Breast epithelium (tissue), 4 donors: ENCODE measurements at places on chromosomes 12 and 14. TPM values are rescaled to one million over a fixed set of nuclear protein-coding genes. Genes with fewer than 3 reads are reported as not detected.
A peak's percentile ranks its signal among the peaks of the same experiment; 100 is the strongest.

Gene CEBPE
- total RNA-seq: not detected

Gene FAM186B
- total RNA-seq: 0.96 TPM

DNA sequence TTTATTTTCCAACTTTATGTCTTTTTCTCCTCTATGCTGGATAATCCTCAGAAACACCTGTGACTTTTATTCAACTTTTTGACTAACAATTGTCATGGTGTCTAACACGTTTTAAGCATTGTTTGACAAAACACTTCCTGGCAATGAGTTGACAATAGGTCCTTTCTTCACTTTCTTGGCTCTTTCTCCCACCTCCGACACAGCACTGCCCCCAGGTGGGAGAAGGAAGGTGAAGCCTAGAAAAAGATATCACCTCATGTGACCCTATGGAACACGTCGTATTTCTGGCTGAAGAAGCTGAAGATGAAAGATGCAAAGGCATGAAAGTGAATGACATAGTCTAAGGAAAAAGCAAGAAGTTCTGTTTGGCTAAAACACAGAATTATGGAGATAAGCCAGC lies 430.0 kb downstream of the ETNK1 start:
- no peaks in the 10 kb centered on the region for H3K4me1 ChIP-seq
- no peak overlapping the region for H3K27ac ChIP-seq
- no peaks in the 10 kb centered on the region for H3K27me3 ChIP-seq
- H3K4me3 ChIP-seq: no peak overlapping the region
- DNase-seq: no peak

Gene GNG2
- total RNA-seq: 12.1 TPM

Gene TEAD4
- total RNA-seq: 2.4 TPM

Gene RPGRIP1
- 0.48 TPM for total RNA-seq

Gene RFX4
- 0.64 TPM for total RNA-seq

DNA sequence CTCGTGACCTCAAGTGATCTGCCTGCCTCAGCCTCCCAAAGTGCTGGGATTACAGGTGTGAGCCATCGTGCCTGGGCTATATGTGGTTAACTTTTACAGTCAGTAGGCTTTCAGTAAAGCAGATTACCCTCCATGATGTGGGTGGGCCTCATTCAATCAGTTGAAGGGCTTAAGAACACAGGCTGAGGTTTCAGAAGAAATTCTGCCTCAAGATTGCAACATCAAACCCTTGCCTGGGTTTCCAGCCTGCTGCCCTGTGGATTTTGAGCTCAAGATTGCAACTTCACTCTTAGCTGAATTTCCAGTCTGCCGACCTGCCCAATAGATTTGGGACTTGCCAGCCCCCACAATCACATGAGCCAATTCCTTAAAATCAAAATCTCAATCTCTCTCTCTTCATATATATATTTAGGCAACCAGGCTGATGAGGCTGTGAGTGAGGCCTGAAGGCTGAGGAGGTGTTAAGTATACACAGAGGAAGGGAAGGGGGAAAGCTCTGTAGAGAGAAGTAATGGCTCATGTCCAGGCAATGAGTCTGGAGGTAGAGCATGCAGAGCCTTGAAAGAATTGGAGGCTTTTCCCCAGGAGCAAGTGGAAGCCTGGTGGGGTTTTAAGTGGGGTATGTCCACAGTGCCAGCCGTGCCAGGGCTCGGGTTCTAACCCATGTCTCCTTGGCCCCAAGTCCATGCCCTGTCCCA lies 33.3 kb upstream of the ACTN1 start:
- no peak overlapping the region for H3K27ac ChIP-seq
- no peaks in the 10 kb centered on the region for H3K4me1 ChIP-seq
- H3K4me3 ChIP-seq: no peak overlapping the region
- DNase-seq: no peak
- no peaks in the 10 kb centered on the region for H3K27me3 ChIP-seq

GRCh38 chr12:95959107-95959506 lies 16.0 kb downstream of the AMDHD1 start:
- no peak overlapping the region for H3K27ac ChIP-seq
- DNase-seq: no peak
- H3K36me3 ChIP-seq: no peaks in the 10 kb centered on the region

Gene TTC6
- total RNA-seq: not detected

GRCh38 chr12:74915718-74916117 lies 293.9 kb downstream of the KCNC2 start:
- H3K27ac ChIP-seq: no peak overlapping the region
- no peak overlapping the region for H3K4me3 ChIP-seq
- no peaks in the 10 kb centered on the region for H3K36me3 ChIP-seq
- DNase-seq: no peak
- no peaks in the 10 kb centered on the region for H3K27me3 ChIP-seq

DNA sequence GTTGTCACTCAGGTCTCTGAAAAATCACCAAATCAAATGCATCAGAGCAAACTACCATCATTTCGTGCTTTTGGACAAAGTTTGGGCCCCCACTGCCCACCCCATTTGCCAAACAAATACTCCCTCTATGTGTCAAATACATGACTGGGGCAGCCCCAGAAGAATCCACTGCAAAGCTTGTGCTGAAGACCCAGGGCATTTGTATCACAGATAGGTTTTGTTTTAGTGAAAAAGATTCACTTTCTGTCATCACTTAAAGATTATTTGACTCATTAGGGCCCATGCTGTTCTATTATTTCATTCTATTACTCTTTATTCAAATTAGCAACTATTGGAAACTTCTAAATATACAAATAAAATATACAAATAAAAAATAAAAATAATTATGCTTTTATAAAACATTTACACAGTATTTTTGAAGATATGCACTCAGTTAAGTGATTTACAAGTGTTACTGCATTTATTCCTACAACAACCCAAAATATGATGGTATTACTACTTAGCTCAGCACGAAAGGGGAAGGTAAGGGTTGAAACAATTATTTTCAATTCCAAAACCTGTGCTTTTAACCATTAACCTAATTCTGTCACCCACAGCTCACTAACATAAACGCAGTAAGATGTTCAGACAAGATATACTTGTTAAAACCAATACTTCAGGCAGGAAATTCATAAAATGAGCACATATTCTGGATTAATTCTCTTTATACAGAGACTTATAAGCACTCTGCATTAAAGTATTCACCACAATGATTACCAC lies 36.5 kb downstream of the LRIG3 start:
- H3K4me1 ChIP-seq: no peaks in the 10 kb centered on the region
- no peak overlapping the region for H3K4me3 ChIP-seq
- no peaks in the 10 kb centered on the region for H3K27me3 ChIP-seq
- no peak overlapping the region for H3K27ac ChIP-seq
- H3K36me3 ChIP-seq: peaks cover 4% of the 10 kb centered on the region

Gene TMEM253
- 0.44 TPM for total RNA-seq

Gene TAS2R46
- 3.2 TPM for total RNA-seq

Gene FBXL14
- total RNA-seq: 8.2 TPM

- DNase-seq: no peak
- no peak overlapping the region for H3K27ac ChIP-seq
- no peaks in the 10 kb centered on the region for H3K36me3 ChIP-seq
- H3K4me3 ChIP-seq: no peak overlapping the region
These were observed 25.0 kb downstream of the GCH1 start for GRCh38 chr14:54877703-54878021.

Gene AICDA
- not detected for total RNA-seq

Gene CLEC4E
- 15.5 TPM for total RNA-seq

Gene PSEN1
- total RNA-seq: 63.2 TPM

Gene ZNF10
- total RNA-seq: 12.8 TPM

- H3K27ac ChIP-seq: no peak overlapping the region
- H3K4me3 ChIP-seq: no peak overlapping the region
- no peaks in the 10 kb centered on the region for H3K36me3 ChIP-seq
- H3K4me1 ChIP-seq: no peaks in the 10 kb centered on the region
These were observed 4.8 kb downstream of the SLC8A3 start for GRCh38 chr14:70183991-70184390.

DNA sequence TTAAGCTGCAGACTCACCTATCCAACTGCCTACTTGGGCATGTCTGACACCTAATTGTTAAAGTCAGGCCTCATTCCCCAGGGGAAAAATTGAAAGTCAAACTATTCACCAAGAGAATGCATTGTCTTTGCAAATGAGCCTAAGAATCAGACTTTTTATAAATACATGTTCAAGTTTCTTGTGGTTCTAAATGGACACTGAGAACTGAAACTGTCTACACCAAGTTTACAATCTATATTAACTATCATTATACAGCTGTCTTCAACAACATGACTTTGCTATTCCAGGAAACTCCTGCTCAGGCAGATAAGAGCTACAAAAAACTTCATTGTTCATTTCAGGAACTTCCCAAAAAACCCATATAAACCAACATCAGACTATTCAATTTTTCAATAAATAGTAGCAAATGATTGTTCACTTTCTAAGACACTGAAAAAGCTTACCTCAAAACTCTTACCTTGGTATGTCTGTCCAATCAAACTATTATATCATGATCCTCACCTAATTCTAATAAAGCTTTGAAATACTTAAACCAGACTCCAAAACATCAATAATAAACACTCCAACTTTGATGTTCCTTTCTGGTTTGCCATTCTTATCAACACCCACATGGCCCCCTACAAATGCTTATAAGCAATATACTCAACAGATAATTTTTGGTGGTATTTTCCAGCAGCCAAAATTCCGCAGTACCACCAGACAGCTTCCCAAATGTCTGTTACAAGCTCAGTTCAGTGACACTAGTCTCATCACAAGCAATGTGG lies 24.2 kb downstream of the CDK17 start:
- H3K36me3 ChIP-seq: no peaks in the 10 kb centered on the region
- no peak overlapping the region for H3K27ac ChIP-seq
- H3K4me3 ChIP-seq: no peak overlapping the region
- peaks cover 7% of the 10 kb centered on the region for H3K4me1 ChIP-seq
- DNase-seq: no peak

Gene FOXG1
- total RNA-seq: not detected

Gene LRP1-AS
- total RNA-seq: not detected

DNA sequence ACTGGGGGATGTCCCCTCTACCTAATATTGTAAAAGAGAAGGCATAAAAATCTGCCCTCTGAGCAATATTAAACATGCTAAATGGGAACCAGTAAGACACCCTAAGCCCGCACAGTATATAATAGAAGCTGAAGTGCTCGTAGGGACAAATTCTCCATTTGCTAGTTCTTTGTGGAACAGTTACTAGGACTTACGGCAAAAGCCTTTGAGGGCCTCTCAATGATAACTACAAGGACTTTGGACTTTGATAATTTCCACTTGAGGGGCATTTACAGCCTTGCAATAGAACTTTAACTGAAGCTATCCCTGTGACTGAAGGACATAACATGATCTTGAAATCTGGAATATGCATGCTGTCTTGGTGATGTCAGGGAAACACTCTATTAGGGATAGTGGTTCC lies 111.5 kb upstream of the IFNG-AS1 start:
- no peak overlapping the region for H3K27ac ChIP-seq
- no peaks in the 10 kb centered on the region for H3K36me3 ChIP-seq
- no peaks in the 10 kb centered on the region for H3K4me1 ChIP-seq
- no peaks in the 10 kb centered on the region for H3K27me3 ChIP-seq
- H3K4me3 ChIP-seq: no peak overlapping the region
- DNase-seq: no peak

DNA sequence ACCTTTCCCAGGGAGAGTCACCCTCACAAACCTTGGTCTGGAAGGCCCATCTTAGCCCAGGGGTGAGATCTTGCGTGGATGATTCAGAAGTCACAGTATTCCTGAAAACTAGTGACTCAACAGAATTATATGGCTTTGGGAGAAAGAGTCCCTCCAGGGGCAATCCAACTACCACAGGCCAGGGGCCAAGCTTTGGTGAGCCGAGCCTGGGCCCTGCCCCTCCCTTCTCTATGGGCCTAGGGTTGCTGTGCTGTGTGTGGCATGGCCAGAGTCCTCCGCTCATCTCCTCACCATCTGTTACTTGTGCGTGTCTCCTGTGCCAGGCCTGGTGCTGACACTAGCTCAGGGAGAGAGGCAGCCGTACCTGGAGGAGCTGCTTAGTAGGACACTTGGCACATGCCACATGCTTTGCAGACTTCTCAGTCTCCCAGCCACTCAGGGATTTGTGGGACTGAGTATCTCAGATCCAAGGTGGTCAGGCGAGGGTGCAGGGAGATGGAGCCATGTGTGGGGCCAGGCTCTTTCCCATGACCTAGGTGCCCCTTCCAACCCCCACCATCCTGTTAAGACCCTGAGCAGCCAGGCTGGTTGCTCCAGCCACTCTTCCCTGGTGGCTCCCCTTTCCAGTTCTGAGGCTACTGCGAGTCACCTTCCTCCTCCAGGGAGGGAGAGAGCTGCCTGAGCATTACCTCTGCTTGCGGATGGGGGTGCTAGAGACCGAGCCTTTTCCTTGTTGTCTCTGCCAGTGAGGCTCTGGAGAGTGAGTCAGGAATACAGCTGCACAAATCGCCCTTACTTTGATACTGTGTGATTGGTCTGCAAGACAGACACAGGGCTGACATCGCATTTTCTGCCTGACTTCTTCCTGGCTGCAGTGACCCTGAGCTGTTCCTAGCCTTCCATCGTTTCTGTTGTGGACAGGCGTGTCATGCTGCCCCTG lies 94.1 kb downstream of the SLC25A47 start:
- no peak for DNase-seq
- no peaks in the 10 kb centered on the region for H3K27me3 ChIP-seq
- no peak overlapping the region for H3K27ac ChIP-seq
- H3K4me1 ChIP-seq: no peaks in the 10 kb centered on the region
- H3K36me3 ChIP-seq: no peaks in the 10 kb centered on the region
- no peak overlapping the region for H3K4me3 ChIP-seq

Gene NTS
- 10.2 TPM for total RNA-seq

- H3K4me3 ChIP-seq: peak overlapping the region; percentile 25
- peak overlapping the region; percentile 93 for H3K27ac ChIP-seq
- DNase-seq: no peak
These were observed 1.5 kb downstream of the PLEKHG6 start for GRCh38 chr12:6311822-6312528.

GRCh38 chr12:128387811-128388422 lies 120.9 kb downstream of the TMEM132C start:
- no peaks in the 10 kb centered on the region for H3K4me1 ChIP-seq
- H3K27ac ChIP-seq: no peak overlapping the region
- no peak overlapping the region for H3K4me3 ChIP-seq
- H3K27me3 ChIP-seq: no peaks in the 10 kb centered on the region
- no peak for DNase-seq

Gene CIROP
- total RNA-seq: not detected

DNA sequence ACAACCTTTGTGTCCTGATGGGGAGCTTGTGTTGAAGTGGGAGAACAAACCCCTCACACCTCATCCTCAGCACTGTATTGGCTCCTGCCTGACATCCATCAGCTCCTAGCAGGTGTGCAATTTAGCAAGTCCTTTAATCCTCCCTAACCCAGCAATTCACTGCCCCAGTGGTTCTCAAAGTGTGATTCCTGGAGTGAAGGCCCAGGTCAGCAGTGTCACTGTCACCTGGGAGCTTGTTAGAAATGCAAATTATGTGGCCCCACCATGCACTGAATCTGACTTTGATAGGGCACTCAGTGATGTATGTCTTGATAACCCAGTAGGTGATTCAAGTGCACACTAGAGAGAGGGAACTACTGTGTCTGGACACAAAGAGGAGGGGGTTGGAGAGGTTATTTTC lies 133.6 kb downstream of the FGD4 start:
- H3K36me3 ChIP-seq: no peaks in the 10 kb centered on the region
- H3K4me1 ChIP-seq: peaks cover 11% of the 10 kb centered on the region
- no peak overlapping the region for H3K4me3 ChIP-seq
- H3K27ac ChIP-seq: peak overlapping the region; percentile 74

Gene PLA2G1B
- not detected for total RNA-seq
